ENCODE measurements at places on chromosomes 2 and 18.

DNA sequence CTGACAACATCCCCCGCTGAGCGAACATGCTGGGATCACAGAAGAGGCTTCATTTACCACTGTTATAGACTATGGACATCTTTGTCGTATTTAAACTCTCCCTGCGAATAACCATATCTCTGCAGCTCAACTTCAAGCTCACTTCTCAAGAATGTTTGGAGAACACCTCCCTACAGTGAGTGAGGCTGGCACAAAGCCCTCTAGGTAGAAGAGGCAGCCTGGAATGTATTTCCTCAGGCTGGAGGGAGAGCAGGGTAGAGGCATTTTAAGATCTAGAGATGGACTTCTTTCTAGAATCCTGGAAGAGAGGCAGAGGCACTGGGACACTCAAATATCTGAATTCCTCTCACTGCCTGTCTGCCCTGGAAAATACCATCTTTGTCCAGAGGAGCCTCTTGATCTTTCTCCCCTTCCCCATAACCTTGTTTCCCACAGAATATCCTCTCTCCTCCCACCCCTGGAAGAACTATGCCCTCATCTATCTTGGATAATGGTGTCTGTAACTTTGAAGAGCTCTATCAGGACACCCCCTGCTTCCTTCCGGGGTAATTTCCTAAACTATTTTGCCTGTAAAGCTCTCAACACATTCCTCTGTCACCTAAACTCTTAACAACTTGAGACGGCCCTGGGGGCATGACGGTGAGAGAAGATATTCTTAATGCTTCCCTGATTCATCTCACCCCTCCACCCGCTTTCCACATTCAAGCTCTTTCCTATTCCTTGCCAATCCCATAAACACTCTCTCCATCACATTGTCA is 2.4 kb upstream of the ANTXR1 start:
- no peak for DNase-seq

DNA sequence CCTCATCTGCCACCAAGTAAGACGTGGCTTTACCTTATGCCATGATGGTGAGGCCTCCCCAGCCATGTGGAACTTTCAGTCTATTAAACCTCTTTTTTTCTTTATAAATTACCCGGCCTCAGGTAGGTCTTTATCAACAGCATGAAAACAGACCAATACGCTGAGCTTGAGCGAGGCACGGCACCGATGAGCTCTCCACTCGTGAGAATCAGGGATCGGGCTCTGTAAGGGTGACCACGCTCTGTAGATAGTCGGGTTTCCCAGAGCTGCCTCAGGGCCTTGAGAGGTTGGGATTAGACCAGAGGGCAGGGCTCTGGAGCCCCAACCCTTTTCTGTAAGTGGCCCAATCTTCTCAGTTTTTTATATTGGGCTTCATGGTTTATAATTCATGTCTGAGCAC is 360.3 kb upstream of the MYT1L start:
- DNase-seq, result no peak

GRCh38 chr2:234048049-234048448 is 2.5 kb upstream of the SPP2 start:
- DNase-seq, result no peak

DNA sequence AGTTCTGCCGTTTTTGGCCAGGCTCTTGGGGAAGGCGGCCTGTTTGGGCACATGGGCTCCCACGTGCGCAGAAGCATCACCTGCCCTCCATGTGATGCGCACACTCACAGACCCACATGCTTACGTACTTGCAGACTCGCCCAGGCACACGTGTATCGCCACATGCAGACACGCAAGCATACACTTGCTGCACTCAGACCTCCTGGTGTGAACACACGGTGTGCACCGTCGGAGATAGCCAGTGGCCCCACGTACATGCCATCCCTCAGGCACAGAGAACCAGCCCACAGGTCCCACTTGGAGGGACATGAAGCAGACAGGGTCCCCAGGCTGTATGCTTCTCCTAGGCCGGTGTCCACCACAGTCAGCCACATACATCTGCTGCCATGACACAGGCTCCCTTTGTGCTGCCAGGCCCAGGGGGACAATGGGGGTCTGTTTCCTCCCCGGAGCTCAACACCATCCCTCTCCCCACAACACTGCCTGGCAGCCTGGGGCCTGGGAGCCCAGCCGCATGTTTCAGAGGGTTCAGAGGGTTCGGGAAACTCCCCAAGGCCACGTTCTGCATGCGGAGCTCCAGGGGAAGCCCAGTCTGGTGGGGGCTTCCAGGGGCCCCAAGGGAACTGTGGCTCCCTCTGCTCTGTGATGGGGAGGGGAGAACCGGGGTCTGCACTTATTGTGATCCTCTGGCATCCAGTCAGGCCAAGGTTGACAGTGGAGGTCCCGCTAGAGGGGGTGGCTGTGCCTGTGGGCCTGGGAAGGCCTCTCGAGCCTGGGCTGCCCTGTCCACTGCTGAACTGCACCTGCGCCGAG is 208.1 kb upstream of the HAAO start:
- DNase-seq, result no peak

GRCh38 chr18:415617-416612 is 84.6 kb downstream of the COLEC12 start:
- no peak for DNase-seq

- DNase-seq, result no peak
Measured at GRCh38 chr18:76821875-76822505, 367 bp upstream of the ZNF236 start.

- DNase-seq, result no peak
Measured at GRCh38 chr2:147365622-147366021, 479.2 kb upstream of the ACVR2A start.

DNA sequence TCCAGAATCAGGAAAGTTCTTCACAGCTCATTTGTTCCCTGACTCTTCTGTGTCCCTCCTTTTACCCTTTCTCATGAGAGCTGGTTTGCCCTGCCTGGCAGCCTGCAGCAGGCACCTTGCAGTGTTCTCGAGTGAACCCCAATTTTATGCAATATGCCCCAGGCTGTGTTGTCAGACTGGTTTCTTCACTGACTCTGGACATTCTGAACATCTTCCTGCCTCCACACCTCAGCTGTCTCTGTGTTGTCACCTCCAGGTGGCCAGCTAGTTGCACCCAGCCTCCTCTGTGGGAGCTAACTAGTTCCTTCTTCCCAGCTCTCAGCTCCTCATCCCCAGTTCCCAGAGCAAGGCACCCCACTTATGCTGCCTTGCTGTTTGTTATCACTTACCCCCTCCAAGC is 5.5 kb downstream of the SETBP1 start:
- DNase-seq, result no peak

GRCh38 chr2:237482485-237482884 is 4.6 kb upstream of the MLPH start:
- no peak for DNase-seq

GRCh38 chr18:76493213-76494161 is 1.6 kb downstream of the ZNF516 start:
- no peak for DNase-seq

GRCh38 chr2:38584881-38585280 is 17.8 kb downstream of the HNRNPLL start:
- no peak for DNase-seq

DNA sequence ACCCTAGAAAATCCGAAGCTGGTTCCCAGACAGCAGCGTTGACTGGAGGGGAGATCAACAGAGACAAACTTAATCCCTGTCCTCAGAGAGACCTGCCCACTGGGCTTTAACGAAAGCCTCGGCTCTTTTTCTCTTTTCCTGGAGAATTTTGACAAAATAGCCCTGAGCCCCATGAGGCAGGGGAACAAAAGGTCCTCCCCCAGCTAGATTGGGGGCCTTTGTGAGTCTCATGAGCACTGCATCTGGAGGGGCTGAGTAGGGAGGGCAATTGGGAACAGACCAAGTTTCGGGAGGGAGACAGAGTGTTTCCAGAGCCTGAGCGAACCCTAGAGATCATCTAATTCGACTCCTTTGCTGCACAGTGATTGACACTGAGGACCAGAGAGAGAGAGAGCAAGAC is 123.9 kb upstream of the HAAO start:
- no peak for DNase-seq

- no peak for DNase-seq
Measured at GRCh38 chr2:174824068-174824467, 59.8 kb upstream of the CHRNA1 start.

- DNase-seq, result no peak
Measured at GRCh38 chr18:9950289-9951016, 36.6 kb downstream of the VAPA start.

DNA sequence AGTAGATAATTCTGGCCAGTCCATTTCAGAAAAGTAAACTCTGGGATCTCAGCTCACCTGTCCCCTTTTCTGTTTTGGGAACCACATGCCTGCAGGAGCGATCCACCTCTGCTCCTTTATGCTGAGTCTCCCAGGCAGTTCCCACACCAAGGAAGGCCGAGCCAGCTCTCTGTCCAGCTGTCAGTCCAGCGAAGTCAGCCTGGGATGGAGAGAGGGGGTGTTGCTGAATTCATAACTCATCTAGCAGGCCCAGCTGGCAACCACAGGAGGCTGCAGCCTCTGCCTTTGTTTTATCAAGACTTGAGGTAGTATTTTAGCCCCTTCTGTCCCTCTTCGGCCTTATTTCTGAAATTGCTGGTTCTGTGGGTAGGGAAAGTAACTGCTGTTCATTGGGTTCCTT is 209.9 kb downstream of the ARL4C start:
- DNase-seq, result no peak

- DNase-seq, result no peak
Measured at GRCh38 chr2:47050021-47050760, 104.9 kb downstream of the STPG4 start.

DNA sequence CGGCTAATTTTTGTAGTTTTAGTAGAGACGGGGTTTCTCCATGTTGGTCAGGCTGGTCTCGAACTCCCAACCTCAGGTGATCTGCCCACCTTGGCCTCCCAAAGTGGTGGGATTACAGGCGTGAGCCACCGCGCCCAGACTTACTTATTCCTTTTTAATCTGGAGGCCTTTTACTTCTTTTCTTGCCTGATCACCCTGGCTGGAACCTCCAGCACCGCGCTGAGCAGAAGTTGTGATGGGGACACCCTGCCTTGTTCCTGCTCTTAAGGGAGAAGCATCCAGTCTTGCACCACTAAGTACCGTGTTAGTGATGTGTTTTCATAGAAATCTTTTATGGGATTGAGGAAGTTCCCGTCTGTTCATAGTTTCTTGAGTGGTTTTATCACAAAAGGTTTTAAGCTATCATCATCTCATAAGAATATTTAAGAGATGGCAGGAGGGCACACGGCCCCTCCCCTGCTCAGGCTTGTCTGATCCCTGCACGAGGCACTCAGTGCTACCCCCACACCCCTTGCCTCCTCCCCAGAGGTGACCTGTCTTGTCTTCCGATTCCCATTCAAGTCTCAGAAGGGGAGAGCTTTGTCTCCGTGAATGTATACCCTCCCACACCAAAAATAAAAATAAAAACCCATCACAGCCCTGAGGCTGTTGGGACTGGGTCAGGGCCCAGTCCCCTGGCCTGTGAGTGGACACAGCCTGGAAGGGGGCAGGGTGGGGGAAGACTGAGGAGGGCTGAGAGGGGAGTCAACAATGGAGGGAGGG is 65.3 kb upstream of the SMAD7 start:
- DNase-seq, result no peak

DNA sequence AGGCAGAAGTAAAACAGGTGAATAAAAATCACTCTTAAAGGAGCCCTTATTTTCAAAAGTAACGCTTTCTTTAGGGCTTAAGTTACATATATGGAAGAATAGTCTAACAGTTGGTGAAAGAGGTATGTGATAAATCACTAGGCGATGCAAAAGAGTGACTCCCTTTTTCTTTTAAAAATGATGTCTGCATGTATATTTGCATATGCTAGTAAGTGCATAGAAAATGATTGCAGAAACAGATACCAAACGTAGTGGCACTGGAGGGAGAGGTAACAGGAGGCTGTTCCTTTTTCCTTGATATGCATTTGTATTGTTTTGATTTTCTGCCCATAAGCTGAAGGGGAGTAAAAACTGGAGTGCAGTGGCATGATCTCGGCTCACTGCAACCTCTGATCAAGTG is 158.3 kb downstream of the PRPF40A start:
- DNase-seq, result no peak

DNA sequence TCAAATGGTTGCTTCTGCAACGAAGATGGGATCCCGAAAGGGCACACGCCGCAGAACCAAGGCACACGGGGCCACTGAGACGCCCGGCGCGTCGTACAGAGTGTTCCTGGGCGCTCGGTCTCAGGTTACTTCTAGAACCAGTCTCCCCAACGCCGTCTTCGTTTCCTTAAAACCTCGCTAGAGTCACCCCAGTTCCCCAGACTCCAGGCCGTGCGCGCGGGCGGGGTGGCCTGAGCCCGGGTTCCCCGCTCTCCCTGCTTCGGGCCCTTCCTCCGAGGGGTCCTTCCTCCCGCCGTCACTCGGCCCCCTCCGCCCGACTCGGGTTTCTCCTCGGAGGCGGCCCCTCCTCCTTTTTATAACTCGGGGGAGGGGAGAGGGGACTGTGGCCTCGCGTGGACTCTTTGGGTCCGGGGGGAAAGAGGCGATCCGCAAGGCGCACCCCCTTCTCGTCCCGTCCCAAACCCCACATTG is 774 bp upstream of the FZD7 start:
- DNase-seq, result no peak

- DNase-seq, result no peak
Measured at GRCh38 chr2:10792660-10793400, 19.8 kb downstream of the PDIA6 start.

DNA sequence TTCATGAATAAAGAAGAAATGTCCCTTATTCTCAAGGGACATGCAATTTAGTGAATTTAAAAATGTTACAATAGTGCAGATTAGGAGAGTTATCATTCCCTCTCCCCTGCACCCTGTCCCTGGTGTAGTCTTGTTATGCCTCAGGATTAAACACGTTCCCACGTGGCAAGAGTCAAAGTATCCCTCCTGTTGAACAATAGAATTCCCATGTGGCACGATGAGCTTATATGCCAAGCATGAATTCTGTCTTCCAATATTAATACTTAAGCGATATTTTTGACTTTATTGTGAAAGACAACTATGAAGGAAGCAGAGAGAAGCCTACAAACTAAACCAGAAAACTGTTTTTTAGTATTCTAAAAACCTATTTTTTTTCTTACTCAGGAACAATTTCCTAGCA is 36.7 kb upstream of the SPAG16 start:
- no peak for DNase-seq

- no peak for DNase-seq
Measured at GRCh38 chr2:162041485-162041884, 32.5 kb downstream of the DPP4 start.

DNA sequence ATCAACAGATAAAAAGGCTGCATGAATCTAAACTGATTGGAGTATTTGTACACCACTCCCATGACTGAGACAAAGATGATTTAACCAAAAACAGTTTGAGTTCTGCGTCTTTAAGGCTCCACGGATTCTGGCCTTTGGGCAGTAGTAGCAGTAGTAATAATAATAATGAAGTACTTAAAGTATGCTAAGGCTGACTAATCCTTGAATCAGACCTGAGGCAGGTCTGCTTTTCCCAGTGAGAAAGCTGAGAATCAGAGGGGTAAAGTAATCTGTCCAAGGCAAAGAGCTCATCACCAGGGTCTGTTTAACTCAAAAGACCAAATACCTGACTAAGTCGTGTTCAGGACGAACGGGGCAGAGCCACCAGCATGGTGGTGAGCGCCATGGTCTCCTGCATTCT is 61.4 kb downstream of the ID2 start:
- DNase-seq, result no peak
